Colonic mucosa (tissue), 4 donors: ENCODE measurements at places on chromosomes 16 and 17. TPM values are rescaled to one million over a fixed set of nuclear protein-coding genes. Genes with fewer than 3 reads are reported as not detected.

- DNase-seq, result no peak
Observed at GRCh38 chr16:60945225-60945624, 1091.0 kb downstream of the CDH8 start.

DNA sequence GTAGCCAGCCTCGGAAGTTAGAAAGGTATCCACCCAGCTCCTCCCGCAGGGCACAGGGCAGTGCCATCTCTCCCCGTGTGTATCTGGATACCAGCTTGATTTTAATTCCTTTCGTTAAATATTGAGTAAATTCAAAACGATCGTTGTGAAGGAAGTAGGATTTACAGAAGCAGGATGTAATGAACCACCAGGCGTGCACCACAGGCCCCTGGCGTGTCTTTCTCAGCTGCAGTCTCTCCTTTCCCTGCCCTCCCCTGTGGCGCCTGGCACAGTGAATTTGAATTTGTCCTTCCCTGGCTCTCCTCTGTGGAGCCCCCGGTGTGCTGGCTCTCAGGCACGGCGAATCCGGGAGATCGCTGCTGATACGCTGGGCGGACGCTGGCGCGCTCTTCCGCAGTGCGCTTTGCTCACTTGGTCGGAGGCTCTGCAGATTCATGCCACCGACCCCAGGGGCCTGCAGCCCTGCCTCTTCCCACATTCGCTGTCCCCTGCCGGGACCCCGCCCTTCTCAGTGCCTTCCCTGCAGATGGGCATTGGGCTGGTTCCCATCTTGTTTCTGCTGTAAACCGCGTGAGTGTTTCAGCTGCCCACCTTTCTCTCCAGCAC is 164.6 kb downstream of the RPTOR start:
- DNase-seq, result no peak

The KRTAP3-2 gene
- not detected for total RNA-seq

The CCL23 gene
- not detected for total RNA-seq

DNA sequence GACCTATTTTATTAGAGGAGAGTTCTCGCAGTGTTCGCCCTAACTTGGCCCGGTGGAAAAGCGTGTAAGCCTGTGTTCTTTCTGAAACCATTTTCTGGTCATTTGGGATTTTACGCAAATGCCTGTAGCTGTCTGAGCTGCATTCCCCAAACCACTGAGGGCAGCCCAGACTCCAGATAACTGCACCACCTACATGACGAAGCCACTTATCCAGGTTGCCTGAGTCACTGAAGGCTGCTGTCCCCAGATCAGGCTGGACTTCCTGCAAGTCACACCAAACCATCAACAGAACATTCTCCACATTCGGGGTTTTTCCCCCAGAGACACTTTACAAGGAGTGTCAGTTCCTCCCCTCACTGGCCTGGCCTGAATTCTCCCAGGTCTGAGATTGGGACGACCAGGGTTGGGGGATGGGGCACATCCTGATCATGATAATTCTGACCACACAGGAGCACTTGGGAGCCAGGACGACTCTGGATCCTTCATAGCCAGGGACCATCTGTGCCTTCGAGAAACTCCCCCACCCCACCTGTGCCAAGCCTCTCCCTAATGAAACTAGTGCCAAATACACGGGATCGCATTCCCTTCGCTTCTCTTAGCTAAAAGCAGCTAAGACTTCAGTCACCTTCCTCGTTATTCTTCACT is 2.3 kb downstream of the RPRML start:
- DNase-seq, result no peak

DNA sequence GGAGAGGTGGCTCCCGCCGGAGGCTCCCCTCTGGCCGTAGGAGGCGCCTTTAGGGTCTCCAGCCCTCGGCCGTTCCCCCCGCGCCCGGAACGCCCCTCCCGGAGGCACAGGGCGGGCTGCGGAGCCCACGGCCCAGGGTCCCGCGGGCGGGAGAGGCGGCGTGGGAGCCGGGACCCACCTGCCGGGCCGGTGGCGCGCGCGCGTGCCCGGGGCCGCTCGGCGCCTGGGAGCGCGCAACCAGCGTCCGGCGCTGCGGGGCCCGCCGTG is at the start of gene MIF4GD:
Gene MIF4GD (minus strand): TSS at position 266 of the 267 bp plus-strand sequence. CDS start 1,036 bp downstream, outside the sequence.
- DNase-seq, result no peak

DNA sequence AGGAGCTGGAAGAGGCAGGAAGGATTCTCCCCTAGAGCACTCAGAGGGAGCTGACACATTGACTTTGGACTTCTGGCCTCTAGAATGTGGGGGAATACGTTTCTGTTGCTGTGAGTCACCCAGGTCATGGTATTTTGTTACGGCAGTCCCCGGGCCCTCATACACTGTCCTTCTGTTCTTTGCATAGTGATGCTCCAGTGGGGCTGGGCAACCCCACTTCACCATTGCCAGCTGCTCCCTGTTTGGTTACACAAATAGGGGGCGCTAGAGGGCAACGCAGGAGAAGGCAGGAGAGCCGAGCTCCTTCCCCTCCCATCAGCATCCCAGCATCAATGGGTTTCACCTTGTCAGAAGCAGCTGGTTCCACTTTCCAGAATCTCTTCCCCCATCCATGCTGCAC is 257.7 kb upstream of the FOXF1 start:
- peak; percentile 27 for DNase-seq

DNA sequence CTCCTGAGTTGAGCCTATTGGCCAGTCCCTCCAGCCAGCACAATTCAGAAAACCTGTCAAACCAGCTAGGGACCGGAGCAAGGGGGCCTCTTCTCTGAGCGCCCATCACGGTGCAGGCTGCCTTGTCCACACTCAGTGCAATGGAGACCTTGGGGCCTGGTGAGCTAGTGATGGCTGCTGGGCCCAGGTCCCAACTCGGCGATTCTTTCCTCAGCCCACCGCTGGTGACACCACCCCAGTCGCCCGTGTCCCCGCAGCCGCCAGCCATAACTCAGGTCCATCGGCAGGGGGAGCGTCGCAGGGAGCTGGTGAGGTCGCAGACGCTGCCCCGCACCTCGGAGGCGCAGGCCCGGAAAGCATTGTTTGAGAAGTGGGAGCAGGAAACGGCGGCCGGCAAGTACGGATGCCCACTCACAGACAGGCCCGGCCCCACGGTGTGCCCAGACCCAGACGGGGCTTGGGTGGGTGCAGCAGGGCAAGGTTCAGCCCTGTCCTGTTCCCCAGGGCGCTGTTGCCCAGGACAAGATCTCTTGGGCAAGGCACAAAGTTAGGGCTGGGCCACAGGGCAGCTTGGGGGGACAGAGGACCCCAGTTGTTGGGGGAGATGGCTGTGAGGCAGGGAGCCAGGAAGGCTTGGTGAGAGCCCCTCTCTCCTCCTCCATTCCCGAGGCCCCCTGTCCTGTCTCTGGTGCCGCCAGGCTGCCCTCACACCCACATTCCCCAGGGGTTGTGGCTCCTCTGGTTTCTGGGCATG is 10.8 kb downstream of the SMTNL2 start:
- DNase-seq, result peak; percentile 39

DNA sequence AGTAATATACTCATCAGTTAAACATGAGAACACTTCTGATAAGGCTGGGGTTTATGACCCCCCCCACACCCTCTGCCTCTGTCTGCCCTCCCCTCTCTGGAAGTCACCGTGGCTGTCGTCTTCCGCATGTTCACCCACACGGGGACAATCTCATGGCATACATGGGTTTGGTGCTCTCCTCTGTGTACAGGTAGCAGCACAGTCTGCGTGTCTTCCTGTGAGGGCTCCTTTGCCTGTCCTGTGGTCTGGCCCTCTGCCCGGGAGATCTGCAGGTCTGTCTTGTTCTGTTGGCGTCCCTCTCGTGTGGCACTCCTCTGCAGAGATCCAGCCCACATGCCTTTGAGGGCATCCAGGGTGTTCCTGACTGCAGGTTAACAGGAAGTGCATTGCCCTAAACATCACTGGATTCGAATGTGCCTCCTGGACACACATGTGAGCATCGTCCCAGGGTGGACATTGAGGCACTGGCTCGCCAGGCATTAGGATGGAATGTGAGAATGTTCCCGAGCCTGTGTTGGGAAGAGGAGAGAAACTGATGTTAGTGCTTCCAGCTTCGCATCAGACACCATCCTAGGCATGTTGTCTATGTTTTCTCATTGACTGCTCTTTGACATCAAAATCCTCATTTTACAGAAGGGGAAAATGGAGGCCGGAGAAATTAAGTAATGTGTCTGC is 54.5 kb downstream of the NKD1 start:
- DNase-seq, result no peak

DNA sequence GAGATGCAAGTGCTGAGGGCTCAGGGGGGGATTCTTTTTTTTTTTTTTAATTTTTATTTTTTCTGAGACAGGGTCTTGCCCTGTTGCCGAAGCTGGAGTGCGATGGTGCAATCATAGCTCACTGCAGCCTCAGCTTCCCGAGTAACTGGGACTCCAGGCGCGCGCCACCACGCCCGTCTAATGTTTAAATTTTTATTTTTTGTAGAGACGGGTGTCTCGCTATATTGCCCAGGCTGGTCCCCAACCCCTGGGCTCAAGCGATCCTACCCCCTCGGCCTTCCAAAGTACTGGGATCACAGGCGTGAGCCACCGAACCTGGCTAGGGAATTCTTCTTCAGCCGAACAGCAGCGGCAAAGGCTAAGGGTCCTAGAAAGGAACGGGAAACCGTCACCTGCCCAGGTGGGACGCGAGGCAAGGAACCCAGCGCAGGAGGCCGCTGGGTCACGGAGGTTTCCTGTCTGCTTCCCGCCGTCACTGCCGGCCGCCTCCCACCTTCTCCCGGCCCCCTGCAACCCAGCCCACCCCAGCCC is 13.3 kb upstream of the OR1F1 start:
- no peak for DNase-seq

DNA sequence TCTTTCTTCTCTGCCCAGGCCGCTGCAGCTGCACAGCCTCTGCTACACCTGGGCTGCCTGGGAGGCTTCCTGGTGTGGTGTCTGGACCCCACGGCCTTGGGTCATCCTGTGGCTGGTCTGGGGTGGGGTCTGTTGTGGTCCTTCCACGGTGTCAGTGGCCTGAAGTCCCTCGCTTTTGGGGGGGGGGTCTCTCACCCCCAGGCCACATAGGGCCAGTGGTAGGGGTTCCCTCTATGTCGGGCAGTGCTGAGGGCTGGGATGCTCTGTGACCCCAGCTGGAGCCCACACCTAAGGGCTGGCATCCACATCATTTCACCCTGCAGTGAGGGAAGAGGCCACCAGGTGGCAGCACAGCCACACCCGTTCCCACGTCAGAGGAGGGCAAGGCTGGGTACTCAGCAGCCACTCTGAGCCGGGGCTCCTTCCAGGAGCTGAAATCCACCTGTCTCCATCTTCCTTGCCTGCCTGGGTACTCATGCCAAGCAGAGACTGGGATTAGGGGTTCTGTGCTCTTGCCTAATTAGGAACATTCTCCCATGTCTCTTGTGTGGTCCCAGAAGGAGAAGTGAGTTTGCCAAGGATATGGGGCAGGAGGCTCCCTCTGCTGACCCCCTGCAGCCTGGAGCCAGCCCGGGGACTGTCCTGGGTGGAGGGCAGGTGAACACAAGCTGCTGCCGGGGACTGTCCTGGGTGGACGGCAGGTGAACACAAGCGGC is 13.0 kb downstream of the ENGASE start:
- DNase-seq, result peak; percentile 78

DNA sequence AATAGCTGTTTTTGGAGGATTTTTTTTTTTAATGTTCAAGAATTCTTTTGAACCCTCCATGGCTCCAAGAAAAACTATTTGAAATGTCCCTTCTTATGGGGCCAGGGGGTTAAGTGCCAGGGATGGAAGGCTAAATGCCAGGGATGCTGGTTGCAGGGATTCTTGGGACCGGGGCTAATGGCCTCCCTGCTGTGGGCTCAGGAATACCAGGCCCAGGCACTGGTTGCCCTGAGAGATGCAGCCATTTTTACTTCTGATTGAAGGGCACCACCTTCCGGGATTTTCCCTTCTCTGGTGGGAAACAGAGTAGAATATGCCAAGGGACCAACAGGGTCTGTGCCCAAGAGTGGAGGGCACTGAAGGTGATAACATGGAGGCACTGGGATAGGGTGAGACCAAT is 10.9 kb upstream of the KAT7 start:
- DNase-seq, result no peak

GRCh38 chr16:27779641-27780164 is 229.8 kb downstream of the KATNIP start:
- DNase-seq, result no peak

GRCh38 chr16:73505577-73505976 is 457.6 kb upstream of the ZFHX3 start:
- DNase-seq, result no peak

DNA sequence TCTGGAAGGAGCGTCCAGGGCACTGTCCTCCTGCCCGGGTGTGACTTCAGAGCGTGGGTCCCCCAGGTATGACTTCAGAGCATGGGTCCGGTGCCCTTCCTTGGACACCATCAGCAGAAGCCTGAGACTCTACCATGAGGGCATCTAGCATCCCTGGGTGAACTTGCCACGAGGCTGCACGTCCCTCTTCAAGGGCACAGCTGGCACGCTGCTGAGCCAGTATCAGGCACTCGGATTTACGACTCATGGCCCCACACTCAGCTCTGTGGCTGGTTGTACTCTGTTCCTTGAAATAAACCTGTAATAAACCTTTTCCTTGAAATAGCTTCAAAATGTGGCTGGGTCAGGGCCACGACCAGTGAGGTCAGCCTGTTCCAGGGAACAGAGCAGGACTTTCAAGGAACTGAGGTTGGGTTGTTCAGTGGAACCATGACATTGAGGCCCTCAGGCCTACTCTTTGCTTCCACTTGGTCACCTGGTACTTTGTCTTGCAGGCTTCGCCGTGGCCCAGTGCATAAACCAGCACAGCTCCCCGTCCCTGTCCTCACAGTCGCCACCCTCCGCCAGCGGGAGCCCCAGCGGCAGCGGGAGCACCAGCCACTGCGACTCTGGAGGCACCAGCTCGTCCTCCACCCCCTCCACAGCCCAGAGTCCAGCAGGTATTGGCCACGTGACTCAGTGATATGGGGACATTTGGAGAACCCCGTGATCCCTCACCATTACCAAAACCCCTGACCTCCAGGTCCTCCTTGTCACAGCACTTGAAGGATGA is 89.9 kb downstream of the SOCS1 start:
- no peak for DNase-seq

DNA sequence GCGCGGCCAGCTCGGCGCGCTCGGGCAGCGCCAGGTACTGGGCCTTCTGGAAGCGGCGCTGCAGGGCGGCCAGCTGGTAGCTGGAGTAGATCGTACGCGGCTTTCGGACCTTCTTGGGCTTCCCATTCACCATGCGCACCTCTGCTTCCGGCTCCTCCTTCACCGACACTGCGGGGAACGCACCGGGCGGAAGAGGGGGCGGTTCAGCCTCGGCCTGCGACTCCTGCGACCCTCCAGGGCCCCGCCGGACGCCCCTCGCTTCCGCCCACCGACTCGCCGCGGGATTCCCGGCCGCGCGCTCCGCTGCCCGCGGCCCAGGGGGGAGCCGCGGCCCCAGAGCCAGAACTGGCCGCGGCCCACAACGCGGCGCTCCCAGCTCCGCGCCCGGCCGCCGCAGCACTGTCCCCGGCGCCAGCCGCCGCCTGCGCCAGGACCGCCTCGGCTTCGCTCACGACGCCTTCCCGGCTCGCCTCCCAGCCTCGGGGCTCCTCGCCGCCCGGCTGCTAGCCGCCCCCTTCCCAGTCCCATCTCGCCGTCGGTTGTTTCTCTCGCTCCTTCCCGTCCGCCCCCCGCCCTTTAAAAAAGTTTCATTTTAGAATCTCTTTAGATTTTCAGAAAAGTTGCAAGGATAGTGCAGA is 1.5 kb downstream of the DLX3 start:
- DNase-seq, result no peak
